Esophagus muscularis mucosa (tissue), 4 donors: ENCODE measurements at places on chromosomes 3 and 15.

GRCh38 chr3:119580067-119580760 lies 922 bp downstream of the ADPRH start:
- no peak for DNase-seq

GRCh38 chr3:115713284-115713683 lies 90.0 kb downstream of the GAP43 start:
- no peak for DNase-seq

DNA sequence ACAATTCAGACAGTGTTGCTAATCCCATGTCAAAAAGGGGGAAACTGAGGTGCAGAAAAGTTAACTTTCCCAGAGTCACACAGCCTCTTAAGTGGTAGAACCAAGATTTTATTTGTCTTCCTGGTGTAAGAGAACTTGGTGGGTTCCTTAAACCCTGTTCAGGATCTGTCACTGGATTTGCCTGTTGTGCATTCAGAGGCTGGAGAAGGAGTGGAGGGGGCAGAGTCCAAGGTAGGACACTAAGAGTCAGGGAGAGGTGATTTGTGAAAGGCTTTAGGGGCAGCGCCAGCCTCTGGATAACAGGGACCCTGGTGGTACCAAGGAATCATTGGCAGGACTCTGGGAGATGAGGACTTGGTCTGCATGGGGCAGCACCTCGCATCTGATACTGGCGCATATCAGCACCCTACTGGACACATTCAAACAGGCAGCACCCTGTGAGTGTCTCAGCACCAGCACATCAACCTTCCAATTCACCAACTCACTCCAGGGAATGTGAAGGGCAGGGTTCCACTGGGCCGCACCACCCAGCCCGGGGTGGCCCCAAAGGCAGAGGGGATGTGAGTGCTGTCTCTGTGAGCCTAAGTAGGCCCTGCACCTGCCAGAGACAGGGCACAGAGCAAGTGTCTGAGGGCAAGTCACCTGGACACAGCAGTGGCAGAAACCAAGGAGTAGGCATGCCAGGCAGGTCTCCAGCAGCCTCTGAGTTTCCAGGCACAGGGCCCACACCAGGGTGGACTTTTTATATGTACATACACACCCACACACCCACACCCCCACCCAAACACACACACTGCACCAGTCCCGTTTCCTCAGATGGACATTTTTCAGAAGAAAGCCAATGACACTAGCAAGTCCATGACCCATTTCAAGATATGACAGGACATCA lies 71.6 kb downstream of the LIPC start:
- no peak for DNase-seq

- no peak for DNase-seq
These were observed 19.6 kb downstream of the GALK2 start for GRCh38 chr15:49189631-49190030.

DNA sequence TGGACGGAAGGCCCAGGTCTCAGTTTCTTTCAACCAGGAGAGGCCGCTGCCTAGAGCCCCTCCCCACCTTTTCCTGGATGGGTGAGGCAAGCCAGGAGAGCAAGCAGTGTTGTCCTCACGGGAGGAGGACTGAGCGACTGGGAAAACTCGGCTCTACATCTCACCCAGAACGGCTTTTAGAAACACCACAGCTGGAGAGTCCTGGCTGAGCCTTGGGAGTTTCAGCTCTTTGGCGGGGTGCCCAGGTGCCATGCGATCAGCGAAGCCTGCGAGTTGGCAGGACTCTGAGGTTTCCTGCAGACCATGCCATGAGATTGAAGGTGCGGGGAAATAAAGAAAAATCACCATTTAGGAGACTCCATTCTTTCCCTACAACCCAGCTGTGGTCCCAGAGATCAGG lies 26.0 kb downstream of the PPCDC start:
- DNase-seq = no peak

GRCh38 chr3:49020330-49021212 lies 1.4 kb upstream of the NDUFAF3 start:
- DNase-seq = no peak

- no peak for DNase-seq
These were observed 34.8 kb downstream of the CCDC80 start for GRCh38 chr3:112606098-112606497.

- no peak for DNase-seq
These were observed 72.9 kb downstream of the EPHA3 start for GRCh38 chr3:89180334-89180733.

GRCh38 chr3:134768837-134769236 lies 26.2 kb upstream of the EPHB1 start:
- peak; percentile 37 for DNase-seq

GRCh38 chr3:171809861-171810628 lies at the start of gene PLD1:
PLD1 (minus strand) TSS chr3:171810483; CDS start chr3:171738051, 72,432 bp downstream.
- DNase-seq = peak; percentile 96

- no peak for DNase-seq
These were observed 10.4 kb upstream of the RTP1 start for GRCh38 chr3:187186801-187187421.

DNA sequence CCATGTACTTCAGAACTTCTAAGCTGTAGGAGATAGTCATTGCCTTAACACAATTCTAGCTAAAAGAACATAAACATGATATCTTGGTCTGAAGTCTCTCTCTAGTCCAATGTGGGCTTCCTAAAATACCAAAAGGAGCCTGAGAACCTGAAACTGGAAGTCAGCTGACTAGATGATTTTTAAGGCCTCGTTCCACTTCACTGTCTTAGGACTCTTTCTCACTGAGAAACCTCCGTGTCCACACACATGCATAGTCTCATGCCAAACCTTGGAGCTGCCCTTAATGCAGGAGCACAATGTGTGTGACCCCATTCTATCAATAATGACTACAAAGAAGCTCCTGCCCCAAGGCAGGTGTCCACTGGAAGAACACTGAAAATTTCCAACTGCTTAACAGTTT lies 87.7 kb downstream of the ETFA start:
- no peak for DNase-seq

- no peak for DNase-seq
These were observed 45.9 kb upstream of the TMEM115 start for GRCh38 chr3:50405249-50405648.

DNA sequence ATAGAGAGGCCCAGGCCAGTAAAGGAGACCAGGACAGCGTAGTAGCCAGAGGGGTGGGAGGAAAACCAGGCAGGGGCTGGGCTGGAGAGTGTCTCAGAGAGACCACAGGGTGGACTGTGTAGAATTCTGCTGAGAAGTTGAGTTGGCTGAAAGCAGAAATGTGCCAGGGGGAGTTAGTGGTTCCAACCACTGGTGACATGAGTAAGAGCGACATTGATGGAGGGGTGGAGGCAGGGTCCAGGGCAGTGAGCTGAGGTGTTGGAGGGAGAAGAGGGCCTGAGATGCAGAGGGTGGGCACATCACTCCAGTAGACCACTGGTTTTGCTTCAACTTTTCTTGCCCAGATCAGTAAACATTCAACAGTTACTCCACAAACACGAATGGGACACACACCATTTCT lies 106.5 kb downstream of the ASB7 start:
- no peak for DNase-seq

DNA sequence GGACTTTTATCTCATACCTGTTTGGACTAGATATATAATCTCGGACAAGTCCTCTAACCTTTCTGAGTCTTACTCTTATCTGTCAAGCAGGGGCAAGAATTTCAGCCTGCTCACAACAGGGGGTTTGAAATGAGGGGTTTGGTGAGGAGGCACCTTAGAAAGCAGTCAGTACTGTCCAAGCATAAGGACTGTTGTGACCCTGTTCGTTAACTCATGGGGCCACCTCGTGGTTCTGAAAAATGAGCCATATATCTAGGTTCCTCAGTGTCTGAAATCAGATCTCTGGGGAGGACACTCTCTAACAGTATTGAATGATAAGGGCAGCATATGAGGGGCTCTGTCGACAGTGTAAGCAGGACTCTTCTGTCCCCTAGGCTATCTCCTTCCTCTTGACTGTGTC lies 7.2 kb upstream of the TIMP4 start:
- no peak for DNase-seq

GRCh38 chr3:52178537-52178936 lies 19.4 kb upstream of the ALAS1 start:
- no peak for DNase-seq

GRCh38 chr3:120550546-120550945 lies 45.6 kb upstream of the NDUFB4 start:
- DNase-seq = no peak

- DNase-seq = peak; percentile 47
These were observed 627 bp upstream of the PLS1 start for GRCh38 chr3:142595581-142595950.

DNA sequence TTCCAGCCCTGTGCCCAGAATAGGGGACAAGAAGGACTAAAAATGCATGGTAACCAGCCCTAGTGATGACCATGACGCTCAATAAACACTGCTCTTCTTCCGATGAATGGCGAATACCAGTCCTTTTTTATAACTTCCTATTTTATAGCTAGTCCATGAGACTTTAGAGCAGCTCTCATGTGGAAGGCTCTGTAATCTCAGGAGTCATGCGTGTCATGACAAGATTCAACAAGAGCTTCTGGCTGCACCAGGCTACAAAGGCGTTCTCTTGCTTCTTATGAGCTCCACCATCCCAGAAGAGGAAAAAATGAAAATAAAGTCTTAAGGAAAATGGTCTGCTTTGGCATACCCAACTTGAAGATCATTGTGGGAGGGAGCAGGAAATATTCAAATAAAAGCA lies 141.0 kb downstream of the TMCO5A start:
- no peak for DNase-seq

DNA sequence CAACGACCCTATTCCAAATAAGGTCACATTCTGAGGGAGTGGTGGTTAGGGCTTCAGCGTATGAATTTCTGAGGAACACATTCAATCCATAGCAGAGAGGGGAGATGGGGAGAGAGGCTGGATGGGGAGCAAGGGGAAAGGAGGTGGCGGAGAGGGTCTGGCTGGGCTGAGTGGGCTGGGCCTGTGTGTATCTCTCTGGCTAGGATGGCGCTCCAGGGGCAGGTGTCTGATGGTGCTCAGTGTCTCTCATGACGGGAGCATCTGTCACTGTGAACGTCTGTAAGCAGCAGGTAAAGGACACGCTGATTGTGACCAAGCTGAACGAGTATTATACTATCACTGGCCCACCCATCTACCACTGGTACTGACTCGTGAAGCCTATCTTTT lies 159.6 kb downstream of the XXYLT1 start:
- DNase-seq = no peak

DNA sequence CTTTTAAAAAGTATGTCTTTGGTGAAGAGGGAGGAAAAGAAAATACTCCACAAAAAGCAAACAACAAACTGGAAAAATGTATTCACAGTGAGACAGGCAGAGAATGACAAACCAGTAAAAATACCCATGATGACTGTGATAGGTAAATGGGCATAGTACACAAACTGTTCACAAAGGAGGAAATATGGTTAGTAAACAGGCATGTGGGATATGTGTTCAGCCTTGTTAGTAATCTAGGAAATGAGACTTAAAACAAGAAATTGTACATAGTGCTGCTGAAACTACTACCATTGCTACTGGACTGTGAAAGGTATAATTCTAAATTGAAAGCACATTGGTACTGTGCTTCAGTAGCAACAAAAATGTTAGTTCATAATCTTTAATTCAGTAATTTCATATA lies 50.1 kb downstream of the UBE2E2 start:
- DNase-seq = no peak

DNA sequence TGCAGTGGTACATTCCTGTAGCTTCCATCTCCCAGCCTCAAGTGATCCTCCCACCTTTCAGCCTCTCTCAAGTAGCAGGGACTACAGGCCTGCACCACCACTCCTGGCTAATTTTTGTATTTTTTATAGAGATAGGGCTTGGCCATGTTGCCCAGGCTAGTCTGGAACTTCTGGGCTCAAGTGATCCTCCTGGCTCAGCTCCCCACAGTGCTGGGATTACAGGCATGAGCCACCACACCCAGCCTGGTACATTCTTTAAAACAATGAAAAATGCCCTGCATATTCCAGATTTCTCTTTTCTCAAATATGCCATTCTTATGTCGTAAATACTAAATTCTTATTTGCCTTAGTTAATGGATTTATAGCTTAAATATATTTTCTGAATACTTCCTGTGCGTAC lies 581.4 kb downstream of the MECOM start:
- no peak for DNase-seq

GRCh38 chr3:77563012-77563411 lies 523.1 kb downstream of the ROBO2 start:
- no peak for DNase-seq

- peak; percentile 81 for DNase-seq
These were observed 408.9 kb upstream of the WNT5A start for GRCh38 chr3:55895897-55896566.

DNA sequence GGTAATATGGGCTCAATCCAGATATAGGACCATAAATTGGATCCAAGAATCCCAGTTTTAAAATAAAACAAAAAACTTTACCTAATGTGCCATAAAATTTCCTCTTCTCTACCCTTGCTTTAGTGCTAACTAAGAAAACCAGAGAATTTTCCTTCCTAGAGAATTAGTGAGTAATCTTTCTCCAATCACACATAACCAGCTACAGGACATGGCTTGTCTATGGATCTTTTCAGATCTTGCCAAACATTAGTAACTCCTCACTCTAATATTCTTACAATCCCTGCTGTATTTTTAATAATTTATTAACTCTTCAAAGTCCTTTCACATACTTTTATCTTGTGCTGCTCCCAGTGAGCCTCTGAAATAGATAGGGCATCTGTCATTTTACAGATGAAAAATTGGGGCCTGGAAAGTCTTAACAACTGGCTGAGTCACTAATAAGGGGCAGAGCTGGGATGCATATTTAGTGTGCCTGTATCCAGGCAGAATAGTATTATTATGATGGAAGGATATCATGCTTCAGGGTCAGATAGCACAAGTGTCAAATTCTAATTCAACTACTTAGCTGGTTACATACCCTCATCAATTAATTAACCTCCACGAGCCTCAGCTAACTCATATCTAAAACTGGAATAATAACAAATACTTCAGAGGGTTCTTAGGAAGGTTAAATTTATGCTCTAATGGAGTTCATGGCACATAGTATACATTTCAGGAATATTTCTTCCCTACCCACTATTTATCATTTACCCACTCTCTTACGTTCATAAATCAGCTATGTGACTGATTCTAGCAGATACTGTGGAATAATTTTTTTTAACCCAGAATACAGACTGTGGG lies 5.6 kb downstream of the ZBED2 start:
- no peak for DNase-seq

DNA sequence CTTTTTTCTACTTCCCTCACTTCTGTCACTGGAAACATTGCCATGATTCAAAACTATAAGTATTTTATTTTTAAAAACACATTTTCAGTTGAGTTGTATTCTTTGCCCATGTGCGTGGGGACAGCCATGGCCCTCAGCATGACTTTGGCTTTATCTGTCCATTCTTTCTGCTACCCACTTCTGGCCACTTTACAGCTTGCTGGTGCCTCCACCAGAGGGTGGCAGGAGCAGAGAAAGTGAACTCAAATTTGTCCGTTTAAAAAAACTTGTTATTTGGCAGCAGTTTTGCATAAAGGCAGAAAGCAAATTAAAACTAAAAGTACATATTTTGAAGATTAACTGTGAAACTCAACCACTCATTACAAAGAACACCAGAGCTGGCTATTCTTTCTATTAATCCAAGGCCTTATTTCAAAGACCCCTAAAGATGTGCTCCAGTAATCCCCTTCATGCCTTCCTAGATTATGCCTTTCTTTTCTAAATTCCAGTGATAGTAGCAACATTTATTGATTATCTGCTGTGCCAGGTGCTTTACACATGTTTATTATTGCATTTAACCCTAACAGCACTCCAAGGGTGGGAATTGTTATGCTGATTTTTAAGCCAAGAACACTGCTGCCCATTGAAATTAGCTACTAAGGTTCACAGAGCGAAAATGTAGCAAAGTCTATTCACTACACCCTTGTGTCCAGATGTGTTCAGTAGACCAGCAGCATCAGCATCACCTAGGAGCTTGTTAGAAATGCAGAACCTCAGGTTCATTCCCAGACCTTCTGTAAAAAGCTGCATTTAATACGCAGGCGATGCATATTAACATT lies 134.8 kb downstream of the THRB start:
- no peak for DNase-seq

- DNase-seq = no peak
These were observed 716.2 kb downstream of the DIPK2A start for GRCh38 chr3:144687862-144688261.
